Fibroblast of the aortic adventitia (primary cell): ENCODE measurements at places on chromosomes 2 and 18.

GRCh38 chr18:54983041-54983686 lies 23.9 kb upstream of the CCDC68 start:
- peak; percentile 88 for DNase-seq

DNA sequence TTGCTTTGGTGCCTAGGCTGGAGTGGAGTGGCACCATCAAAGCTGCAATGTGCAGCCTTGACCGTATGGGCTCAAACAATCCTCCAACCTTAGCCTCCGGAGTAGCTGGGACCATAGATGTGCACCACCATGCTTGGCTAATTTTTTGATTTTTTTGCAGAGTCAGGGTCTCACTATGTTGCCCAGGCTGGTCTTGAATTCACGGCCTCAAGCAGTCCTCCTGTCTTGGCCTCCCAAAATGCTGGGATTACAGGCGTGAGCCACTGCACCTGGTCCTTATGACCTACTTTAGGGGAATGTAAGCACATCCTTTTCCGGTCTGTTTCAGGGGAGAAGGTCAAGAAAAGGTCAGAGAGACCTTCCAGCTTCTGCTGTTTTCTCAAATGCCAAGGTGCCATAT lies 53.4 kb upstream of the SPRED2 start:
- no peak for DNase-seq

DNA sequence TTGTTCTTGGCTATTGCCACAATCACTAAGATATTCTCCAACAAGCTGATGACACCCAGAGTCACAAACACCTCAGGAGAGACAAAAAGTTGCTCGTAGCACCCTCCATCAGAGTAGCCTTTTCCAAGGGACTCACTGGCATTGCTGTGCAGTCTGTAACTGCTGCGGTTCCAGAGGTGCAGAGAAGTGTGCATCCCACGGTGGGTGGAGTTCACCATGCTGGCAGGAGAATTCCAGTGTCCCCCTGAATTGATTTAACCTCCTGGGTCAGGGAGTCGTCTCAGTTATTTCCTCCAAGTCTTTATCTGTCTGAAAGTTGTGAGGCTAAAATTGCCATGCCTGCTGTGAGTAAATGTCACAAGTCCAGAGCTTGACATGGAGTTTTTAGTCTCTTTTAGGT lies 443 bp downstream of the MC4R start:
- DNase-seq = no peak

GRCh38 chr2:81835321-81836000 lies 1530.9 kb upstream of the LRRTM1 start:
- peak; percentile 7 for DNase-seq

DNA sequence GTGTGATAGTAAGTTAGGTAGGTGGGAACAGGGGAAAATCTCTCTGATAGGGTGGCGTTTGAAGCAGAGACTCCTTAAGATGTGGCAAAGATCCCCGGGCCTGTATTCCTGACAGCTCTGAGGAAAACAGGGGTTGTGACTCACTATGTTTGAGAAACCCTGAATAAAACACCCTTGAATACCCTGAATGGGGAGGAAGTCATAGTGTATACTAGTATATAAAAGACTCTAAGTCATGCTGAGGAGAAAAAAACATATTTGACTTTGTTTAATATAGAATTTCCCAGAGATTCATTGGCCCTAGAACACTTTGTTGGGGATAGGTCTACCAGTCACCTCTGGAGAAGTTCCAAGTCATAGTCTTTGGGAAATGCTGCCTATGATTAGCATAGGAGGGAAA lies 590.9 kb downstream of the IRS1 start:
- DNase-seq = peak; percentile 63

GRCh38 chr2:70738159-70738558 lies 29.8 kb downstream of the ADD2 start:
- no peak for DNase-seq

- peak; percentile 7 for DNase-seq
These were observed 10.9 kb downstream of the TRIP12 start for GRCh38 chr2:229910832-229911412.

DNA sequence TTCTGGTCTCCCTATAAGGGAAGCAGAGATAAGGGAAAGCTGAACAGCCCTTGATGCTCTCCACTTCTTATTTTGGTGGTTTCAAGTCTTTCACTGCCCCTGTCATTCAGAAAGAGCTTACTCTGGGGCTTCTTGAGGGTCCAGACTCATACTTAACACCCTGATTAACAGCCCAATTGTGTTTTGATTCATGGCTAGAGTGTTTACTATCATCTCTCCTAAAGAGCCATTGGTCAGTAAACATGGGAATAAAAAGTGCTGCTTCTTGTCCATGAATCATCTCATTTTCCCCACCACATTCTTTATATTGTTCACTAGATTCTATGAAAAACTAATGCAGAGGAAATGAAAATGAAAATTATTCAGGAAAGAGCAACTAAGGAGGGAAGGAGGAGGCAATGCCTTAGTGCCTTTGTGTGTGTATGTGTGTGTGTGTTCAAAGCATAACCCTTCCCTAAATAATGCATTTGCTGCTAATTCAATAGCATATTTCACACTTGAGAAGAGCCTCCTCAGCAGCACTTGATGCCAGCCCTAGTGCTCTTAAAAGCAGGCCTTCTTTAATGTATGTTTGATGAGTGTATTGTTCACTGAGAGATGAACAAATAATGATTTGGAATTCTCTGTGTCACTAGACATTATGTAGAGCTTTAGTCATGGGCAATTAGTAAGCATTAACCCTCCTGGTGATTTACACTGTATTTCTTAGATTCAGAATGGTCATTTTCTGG lies 63.5 kb downstream of the DCC start:
- DNase-seq = no peak

GRCh38 chr2:33437815-33438214 lies 38.6 kb upstream of the RASGRP3 start:
- no peak for DNase-seq

DNA sequence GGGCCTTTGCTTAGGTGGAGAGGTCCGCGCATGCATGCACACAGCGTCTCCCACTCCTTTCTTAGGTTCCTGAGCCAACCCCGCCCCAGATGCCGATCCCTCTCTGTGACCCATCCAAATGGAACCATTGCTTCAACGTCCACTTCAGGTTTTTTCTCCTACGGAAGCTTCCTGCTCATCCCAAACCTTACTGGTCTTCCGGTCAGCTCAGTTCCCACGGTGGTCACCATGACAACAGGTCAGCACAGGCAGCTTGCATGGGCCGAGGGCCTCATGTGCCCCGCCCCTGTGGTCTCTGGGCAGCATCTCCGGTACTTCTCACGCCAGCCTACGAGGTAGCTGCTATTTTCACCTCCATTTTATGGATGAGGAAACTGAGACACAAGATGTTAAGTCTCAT lies 163.7 kb downstream of the SOCS6 start:
- no peak for DNase-seq

DNA sequence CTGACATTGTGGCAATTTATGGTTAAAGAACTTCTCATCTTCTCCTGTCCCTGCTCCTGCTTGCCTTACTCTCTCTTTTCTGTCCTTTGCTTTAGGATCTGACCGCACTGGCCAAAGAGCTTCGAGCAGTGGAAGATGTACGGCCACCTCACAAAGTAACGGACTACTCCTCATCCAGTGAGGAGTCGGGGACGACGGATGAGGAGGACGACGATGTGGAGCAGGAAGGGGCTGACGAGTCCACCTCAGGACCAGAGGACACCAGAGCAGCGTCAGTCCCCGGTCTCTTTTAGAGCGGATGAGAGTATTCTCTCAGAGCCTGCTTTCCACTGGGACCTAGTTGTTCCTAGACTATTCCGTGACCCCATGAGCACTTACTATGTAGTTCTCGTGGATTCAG lies 122.2 kb upstream of the IL1R2 start:
- no peak for DNase-seq

GRCh38 chr2:27992787-27993401 lies 102.4 kb downstream of the BABAM2 start:
- peak; percentile 64 for DNase-seq
